C1 segment of cervical spinal cord (tissue), 14 donors: ENCODE measurements at places on chromosomes 13 and 19.
A peak's percentile ranks its signal among the peaks of the same experiment; 100 is the strongest.

DNA sequence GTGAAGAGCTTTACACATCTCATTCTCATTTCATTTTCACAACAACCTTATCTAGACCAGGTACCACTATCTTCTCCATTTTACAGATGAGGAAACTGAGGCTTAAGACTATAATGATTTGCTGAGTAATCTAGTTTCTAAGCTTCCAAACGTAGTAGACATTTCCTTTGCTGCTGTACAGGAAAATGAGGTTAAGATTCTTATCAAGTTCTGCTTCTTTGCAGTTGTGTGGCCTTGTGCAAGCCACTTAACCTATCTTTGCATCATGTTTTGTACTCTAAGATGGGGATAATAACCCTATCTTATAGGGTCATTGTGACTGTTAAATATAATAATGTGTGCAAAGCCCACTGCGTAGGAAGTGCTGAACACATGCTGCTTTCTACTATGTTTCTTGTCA lies 307.9 kb downstream of the HS6ST3 start:
- DNase-seq: no peak

DNA sequence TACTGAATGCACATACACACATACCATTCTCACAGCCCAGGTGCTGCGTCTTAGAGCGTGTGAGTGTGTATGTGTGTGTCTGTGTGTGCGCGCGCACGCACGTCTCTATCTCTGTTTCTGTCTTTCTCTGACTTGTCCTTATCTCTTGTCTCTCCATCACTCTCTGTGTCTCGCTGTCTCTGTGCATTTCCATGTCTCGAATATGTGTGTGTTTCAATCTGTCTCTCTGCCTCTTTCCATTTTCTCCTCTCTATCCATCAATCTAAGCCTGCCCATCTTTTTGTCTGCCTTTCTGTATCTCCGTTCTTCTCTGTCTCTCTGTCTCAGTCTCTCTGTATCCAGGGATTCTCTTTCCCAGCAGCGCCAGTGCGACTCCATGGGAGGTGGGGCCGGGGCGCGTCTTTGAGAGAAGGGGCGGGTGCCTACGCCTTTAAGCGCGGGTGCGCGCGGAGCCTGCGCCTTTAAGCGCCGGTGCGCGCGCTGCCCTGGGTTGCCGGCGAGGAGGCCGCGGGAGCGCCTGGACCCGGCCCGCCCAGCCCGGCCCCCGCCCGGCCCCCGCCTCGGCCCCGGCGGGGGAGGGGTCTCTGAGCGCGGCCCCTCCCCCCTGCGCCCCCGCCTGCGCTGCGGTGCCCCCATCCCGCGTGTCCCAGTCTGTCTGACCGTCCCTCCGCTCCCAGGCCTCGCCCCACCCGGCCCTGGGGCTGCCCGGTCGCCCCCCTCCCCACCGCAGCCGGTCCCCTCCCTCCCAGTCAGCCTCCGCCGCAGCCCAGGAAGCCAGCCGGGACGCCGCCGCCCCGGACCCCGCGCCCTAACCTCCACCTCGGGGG lies at the start of gene LRFN3:
Gene LRFN3, plus strand, starts transcription at position 464 of the 827 bp plus-strand sequence. CDS start 3,052 bp downstream, outside the sequence.
- peak; percentile 76 for DNase-seq

DNA sequence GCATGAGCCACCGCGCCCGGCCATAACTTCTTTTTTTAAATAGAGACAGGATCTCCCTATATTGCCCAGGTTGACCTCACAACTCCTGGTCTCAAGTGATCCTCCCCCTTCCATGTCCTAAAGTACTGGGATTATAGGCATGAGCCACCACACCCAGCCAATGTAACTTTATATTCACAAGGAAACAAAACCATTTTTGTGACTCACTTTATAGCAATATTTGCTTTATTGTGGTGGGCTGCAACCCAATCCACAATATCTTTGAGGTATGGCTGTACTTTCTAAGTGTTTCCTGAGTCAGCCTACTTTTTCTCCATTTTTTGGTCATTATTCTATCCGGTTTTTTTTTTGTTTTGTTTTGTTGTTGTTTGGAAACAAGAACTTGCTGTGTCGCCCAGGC lies 7.9 kb upstream of the ZIM3 start:
- DNase-seq: no peak

GRCh38 chr13:64327505-64328194 lies 2902.5 kb downstream of the PCDH9 start:
- DNase-seq: no peak

DNA sequence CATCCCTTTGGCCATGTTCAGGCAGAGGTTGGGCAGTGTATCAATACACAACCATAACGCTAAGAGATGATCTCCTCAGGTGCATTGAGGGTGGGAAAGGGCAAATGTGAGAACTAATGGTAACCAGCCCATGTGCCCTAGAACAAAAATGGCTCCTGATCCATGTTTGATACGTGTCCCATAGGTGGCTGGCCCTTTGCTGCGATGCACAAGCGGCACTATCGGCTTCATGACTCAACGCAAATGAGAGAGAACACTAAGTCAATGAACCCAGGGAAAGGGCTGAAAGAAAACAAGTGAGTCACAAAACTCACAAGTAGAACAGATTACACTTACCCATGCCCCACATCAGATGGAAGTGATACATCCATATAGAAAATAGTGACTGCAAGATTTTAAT lies 201.7 kb downstream of the ABCC4 start:
- DNase-seq: no peak

DNA sequence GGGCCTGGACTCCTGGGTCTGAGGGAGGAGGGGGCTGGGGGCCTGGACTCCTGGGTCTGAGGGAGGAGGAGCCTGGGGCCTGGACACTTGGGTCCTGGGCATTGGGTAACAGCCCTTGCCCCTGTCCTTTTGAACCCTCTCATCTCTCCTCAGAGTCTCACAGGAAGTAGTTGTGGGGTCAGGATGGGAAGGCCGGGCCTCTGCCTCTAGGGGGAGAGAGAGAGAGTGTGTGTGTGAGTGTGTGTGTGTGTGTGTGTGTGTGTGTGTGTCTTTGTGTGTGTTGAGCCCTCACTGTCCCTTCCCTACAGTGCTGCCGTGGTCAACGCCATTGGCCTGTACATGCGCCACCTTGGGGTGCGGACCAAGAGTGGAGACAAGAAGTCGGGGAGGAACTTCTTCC lies 10.9 kb downstream of the ARHGEF1 start:
- DNase-seq: no peak

- peak; percentile 64 for DNase-seq
Measured at GRCh38 chr19:41225238-41226052, 6.4 kb downstream of the AXL start.
